NCI-H1105 (cell line): ENCODE measurements at places on chromosomes 16 and 17.

DNA sequence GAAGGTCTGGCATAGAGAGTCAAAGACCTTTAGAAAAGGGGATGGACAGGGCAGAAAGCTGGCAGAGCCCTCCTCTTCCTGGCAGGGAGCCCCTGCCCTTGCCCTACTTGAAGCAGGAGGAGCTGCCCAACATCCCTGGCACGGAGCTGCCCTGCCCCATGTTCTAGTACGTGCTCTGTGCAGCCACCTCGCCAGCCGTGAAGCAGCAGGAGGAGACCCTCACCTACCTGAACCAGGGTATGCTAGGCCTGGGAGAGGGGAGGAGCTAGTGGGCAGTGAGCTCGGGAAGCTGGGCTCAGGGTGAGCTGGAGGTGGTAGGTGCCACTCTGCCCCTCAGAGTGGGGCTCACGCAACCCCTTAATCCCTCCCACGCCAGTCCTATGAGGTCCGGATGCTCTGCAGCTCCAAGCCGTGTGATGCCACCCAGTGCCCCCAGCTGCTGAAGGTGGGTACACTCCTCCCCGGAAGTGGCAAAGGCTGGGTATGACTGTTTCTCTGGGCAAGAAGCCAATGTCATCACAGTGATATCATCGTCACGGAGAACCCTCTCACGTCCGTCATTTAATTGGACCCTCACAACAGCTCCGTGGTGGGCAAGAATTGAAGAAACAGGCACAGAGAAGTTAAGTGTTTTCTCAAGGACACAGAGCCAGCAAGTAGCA lies 12.7 kb upstream of the STAC2 start:
- DNase-seq = peak; percentile 48

- peak; percentile 9 for DNase-seq
These were observed 1.4 kb downstream of the NOTUM start for GRCh38 chr17:81959362-81960129.

GRCh38 chr16:73046202-73046848 lies 1.6 kb downstream of the ZFHX3 start:
- DNase-seq = no peak

GRCh38 chr17:2926019-2926650 lies 129.9 kb downstream of the RAP1GAP2 start:
- DNase-seq = no peak

- no peak for DNase-seq
These were observed 7.5 kb downstream of the NFE2L1 start for GRCh38 chr17:48055531-48056245.

DNA sequence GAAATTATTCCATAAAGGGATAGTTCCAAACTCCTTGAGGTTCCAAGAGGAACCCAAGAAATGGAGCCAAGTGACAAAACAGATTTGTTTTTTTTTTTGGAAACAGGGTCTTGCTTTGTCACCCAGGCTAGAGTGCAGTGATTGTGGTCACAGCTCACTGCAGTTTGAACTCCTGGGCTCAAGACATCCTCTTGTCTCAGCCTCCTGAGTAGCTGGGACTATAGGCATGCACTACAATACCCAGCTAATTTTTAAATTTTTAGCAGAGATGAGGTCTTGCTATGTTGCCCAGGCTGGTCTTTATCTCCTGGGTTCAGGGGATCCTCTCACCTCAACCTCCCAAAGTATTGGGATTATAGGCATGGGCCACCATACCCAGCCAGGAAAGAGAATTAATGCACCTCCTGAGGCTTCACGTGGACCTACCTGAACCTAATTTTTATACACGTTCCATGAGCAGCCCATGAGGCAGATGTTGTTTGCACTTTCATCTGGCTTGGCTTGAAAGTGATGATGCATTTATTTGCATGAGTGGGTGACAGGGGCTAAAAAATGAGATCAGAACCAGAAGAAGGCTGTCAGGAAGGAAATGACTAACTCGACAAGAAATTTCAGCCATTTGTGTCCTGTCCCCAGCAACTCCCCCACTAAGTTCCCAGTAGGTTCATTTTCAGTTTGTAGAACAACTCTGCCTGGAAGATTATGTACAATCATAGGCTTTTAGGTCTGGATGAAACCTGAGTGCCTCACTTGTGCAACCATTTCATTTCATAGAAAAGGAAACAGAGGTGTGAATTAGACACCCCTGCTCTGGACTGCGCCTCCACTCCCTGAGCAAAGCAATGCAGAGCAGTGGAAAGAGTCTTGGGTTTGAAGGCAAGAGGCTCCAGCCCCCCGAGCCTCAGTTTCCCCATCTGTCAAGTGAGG lies 10.3 kb upstream of the IRF8 start:
- DNase-seq = no peak

- DNase-seq = peak; percentile 57
These were observed 6.9 kb upstream of the ELAC2 start for GRCh38 chr17:13024526-13025257.

- peak; percentile 4 for DNase-seq
These were observed 92.8 kb downstream of the RBFOX3 start for GRCh38 chr17:79517827-79518584.
